ENCODE measurements at places on chromosomes 6 and 20. TPM values are rescaled to one million over a fixed set of nuclear protein-coding genes. Genes with fewer than 3 reads are reported as not detected.

RIMS4 gene
- 0.58 TPM for total RNA-seq

LGSN gene
- not detected for total RNA-seq

SLPI gene
- total RNA-seq, result 86.7 TPM

MCCD1 gene
- total RNA-seq, result not detected

EPPIN gene
- 0.68 TPM for total RNA-seq

GRCh38 chr20:31861385-31862156 is 8.8 kb downstream of the DUSP15 start:
- DNase-seq, result peak; percentile 79

DNA sequence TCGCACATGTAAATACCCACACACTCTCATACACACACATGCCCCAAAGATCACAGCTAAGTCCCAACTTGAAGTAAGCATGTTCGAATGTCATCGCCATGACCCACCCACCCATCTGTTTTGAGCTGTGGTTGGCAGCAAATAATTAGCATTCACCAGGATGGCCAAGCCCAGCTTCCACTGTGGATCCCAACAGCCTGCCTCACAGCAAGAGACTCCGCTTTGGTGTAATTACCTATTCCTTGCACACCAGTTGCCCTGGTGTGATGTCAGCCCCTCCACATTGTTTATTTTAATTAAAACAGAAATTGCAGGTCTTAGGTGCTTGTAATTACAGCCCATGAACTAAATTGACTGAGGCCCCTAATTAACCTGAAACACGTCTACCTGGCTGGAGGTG is 81.1 kb downstream of the MAFB start:
- DNase-seq, result no peak

DNA sequence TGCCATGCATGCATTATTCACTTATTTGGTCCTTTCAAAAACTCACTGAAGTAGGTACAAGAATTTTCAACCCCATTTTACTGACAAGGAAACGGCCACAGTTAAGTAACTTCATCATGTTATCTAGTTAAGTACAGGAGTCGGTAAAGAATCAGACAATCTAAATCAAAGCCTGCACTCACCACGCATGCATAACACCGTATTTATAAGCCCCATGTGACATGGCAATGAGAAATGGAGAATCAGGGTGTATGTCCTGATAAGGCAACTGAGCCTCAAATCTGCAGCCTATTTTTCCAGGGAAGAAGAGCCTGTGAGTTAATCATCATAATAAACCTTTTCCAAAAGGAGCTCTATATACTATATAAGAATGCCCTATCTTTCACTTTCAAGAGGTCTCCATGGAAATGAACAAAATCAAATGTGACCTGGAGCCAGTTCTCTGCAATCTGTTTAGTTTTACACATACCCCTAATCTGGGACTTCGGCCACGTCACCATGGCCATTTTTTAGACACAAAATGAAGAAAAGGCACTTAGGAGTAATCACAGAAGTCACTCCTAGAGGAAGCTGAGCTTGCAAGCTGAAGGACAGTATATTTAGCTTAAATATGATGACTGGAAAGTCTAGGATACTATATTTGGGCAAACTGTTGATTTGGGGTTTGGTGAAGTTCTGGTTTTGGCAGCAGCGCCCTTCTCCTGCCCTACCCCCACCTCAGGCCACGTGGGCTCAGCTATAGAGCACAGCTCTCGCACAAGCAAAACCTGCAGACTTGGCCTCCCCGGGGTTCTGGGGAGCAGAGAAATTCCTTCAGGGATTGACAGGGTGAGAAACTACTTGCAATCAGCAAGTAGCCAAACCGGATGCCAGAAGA is 19.2 kb downstream of the TRAM2 start:
- no peak for DNase-seq

GRCh38 chr6:16670183-16670582 is 91.1 kb downstream of the ATXN1 start:
- DNase-seq, result peak; percentile 47

GRCh38 chr20:6122873-6123648 is at the start of gene FERMT1:
Gene FERMT1 (minus strand): TSS chr20:6123030. CDS start chr20:6119554, 3,476 bp downstream.
- DNase-seq, result peak; percentile 65

DNA sequence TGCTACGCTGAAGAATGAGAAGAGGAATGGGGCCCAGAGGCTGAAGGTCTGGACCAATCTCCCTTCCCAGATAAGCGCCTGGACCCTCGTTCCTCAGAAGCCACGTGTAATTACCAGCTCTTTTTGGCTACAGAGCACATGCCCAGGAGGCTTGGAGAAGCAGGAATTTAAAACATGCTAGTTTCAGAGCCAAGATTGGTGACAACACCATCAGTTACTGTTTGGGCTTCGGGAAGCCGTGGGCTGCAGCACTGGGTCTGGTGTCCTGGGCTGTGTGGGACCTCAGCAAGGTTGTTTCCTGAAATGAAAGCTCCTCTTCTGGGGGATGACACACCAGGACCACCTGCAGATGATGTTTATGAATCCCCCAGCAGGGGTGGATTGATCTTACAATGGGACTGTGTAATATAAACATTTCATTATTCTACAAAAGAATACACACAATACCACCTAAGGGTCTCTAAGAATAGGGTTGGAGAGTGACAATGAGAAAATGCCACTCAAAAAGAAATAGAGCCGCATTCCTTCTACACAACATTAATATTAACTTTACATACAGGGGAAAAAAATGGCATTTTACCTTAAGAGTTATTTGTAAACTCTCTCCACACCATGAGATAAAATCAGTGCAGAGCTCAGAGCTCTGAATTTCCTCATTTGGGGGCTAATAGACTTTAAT is 207.8 kb upstream of the FOXQ1 start:
- no peak for DNase-seq

DNA sequence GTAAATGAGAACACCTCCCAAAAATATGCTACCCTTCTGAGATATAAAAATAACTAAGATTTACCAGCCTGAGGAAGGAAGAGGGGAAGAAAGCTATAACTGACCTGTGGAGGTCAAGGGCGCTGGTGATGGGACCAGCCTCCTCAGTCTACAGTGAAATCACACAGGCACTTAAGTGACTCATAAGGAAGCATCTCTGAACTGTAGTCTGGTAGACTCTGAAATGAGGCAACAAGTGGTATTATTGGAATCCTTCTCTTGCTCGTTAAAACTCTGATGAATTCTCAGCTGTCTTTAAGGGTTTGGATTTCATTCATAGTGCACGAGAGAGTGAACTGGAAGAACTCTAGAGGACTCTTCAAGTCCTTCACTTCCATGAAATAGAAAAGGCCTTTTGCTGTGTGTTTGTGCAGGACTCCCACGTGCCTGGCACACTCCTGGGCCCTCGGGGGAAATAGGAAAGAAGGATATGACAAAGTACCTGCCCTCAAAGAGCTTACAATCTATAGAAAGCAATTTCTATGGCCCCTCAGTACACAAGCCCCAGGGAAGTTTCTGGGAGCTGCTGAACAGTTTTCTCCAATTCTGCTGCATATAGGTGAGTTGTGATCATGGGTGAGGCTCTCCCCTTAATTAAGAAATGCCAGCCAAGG is 231.8 kb upstream of the RREB1 start:
- DNase-seq, result no peak

DNA sequence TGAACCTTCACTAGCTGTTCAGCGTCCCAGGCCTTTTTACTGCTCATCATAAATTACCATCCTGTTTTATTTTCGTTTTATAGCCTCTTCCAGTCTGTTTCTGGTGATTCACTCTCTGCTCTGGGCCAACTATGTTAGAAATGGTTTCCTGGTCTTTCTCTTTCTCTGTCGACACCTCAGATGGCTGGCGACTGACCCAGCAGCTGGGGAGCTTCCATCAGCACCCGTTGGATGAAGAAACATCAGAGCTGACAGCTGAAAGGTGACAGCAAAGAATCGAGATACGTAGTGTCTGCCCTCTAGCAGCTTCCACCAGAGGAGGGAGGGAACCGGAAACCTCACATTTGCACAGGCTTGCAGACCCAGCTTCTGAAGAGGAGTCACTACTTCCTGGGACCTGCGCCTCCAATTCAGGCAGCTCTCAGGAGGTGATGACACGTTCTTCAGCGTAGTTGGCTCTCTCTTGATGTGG is 82.9 kb upstream of the MLN start:
- peak; percentile 72 for DNase-seq

GRCh38 chr6:52347818-52348217 is 14.1 kb upstream of the PAQR8 start:
- no peak for DNase-seq

DNA sequence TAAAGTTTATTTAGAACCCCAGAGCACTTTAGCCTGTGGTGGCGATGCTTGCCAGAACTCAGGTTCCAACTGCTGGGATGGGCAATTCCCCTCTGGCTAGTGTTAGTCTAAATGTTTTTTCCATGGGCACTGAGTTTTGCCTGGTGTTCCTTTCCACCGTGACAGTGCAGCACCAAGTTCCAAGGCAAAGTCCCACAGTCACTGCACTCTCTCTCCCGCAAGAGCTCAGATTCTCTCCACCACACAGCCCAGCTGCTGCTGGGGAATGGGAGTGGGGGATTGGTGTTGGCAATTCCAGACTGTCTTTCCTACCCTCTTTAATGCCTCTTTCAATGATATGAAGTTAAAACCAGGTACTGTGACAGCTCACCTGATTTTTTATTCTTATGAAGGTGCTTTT is 247.6 kb downstream of the ALDH8A1 start:
- DNase-seq, result no peak

DNA sequence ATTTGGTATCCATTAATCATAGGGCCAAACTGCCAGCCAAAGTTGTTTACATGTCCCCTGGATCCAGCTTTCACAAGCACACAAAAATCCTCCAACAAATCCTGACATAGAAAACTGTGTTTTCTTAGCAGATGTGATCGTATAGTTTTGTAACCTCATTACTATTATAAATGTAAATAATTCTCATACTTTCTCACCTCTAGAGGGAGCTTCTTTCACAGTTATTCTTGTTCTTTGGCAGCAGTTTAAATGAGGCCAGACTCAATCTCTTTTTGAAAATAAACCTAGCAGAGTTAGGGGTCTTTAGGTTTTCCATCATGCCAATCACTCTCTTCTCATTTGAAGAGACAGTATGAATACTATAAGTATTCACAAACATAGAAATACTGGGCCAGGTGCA is 17.0 kb upstream of the ZNF318 start:
- DNase-seq, result no peak

- no peak for DNase-seq
Measured at GRCh38 chr6:67898875-67899274, 736.2 kb upstream of the ADGRB3 start.

GRCh38 chr6:11534561-11534960 is 3.0 kb upstream of the TMEM170B start:
- DNase-seq, result no peak

GRCh38 chr6:44261581-44261980 is 3.8 kb downstream of the NFKBIE start:
- DNase-seq, result no peak

DNA sequence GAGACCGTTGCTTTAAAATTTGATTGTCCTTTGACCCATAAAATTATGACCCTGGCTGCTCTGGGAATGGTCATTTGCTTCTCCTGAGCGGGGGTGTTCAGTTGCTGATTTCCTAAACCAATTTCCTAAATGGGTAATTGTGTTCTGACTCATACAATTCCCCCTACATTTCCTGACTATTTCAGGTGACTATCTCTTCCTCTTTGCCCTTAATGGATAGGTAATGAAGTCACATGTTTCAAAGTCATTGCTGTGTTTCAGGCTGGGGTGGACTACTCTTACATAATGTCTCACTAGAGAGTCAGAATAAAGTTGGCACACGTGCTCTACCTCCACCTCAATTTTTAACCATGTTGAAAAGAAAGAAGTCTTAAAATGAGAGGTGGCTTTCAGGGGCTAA is 109.8 kb downstream of the DOK5 start:
- DNase-seq, result no peak

DNA sequence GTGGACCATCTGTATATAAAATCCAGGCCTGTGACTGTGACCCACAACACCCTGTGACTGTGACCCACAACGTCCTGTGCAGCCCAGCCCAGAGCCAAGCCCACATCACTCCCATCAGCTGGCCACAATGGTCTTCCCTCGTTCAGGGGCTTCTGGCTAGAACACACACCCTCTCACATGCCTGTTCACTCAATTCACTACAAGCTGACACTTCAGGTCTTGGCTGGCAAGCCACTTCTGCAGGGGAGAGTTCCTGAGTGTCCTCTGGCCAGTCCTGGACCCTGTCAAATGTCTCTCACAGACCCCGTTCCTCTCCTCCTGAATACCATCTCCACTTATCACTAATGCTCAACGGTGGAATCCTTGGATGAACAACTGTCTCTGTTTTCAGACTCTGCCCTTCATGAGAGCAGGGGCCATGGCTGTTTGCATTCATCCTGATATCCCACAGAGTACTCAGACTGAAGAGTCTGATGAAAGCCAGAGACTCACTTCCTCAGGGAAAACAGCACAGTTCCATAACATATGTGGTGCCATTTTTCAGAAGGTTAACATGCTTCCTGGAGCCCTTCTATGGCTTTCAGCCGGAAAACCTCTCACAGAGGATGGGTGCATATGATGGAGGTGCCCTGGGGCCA is 56.0 kb downstream of the MYH7B start:
- no peak for DNase-seq

DNA sequence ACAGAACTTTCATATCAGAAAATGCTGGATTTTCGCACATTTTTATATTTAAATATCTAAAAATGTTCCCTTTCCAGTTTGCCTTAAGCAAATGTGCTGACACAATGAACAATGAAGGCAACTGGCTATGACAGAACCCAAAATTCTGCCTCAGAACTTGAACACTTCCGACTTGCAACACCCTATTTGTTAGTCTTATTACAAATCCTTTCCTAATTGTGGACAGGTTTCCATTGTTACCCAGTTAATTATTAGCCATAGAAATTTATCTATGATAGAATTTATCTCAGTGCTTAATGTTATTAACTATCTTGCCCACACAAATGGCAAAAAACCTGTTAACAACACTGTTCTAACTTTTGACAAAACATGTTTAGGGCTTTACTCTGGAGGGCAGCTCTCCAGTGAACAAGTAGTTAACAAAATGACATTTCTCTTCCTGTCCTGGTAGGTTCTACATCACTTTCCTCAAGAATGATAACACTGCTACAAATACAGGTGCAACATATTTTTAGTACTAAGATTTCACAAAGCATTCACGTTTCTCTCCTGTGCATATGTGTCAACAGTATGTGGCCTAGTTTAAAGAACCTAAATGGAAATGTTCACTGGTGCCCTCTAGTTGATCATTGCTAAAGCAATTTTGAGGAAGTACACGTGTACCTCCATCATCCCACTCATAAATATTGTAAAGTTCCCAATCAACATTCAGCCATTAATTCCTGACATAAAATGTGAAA is 58.4 kb downstream of the HIVEP2 start:
- no peak for DNase-seq

- peak; percentile 69 for DNase-seq
Measured at GRCh38 chr20:51631011-51631950, 88.8 kb upstream of the NFATC2 start.

DNA sequence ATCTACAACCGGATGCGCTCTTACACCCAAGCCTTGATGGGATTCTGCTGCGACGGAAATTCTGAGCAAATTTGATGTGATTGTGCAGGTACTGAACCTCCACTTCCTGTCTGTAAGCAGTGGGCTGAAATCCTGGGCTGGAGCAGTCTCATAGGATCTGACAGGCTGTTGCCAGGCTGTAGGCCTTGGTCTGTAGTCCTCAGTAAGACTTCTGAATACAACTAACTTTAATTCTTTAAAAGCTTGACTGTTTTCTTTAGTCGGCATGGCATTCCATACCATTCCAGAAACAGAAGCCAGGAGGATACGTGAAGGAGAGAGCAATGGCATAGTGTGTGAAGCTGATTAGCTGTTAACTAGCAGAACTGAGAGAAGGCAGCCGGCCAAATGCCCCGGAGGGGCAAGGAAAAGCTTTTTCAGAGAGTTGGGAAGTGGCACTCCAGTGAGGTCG is 68.3 kb downstream of the ADTRP start:
- no peak for DNase-seq

- DNase-seq, result no peak
Measured at GRCh38 chr20:58448958-58449357, 59.9 kb downstream of the VAPB start.

- DNase-seq, result no peak
Measured at GRCh38 chr6:116267836-116268588, 11.7 kb downstream of the TSPYL1 start.

Measured in left cardiac atrium (tissue), 4 donors.